ENCODE measurements at places on chromosomes 4 and X.

DNA sequence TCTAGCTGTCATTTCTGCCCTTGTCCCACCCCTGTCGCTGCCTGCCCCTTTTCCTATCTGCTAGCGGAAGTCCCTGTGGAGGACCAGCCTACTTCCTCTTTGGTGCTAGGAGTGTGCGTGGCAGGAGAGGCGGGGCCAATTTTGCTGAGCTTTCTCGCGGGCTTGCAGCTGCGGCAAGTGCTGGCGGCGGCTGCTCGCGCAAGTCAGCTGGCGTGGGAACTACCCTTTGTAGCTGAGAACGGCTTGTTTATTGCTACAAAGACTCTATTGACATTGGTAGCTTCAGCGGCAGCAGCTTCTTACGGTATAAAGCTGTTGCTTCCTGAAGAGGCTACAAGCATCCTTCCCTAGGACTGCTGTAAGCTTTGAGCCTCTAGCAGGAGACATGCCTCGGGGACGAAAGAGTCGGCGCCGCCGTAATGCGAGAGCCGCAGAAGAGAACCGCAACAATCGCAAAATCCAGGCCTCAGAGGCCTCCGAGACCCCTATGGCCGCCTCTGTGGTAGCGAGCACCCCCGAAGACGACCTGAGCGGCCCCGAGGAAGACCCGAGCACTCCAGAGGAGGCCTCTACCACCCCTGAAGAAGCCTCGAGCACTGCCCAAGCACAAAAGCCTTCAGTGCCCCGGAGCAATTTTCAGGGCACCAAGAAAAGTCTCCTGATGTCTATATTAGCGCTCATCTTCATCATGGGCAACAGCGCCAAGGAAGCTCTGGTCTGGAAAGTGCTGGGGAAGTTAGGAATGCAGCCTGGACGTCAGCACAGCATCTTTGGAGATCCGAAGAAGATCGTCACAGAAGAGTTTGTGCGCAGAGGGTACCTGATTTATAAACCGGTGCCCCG is at the start of gene MAGEH1:
MAGEH1 (plus strand) TSS at position 138 of the 843 bp plus-strand sequence; CDS start at position 386, 248 bp downstream.
- DNase-seq, result peak; percentile 72

- peak; percentile 65 for DNase-seq
Measured at GRCh38 chrX:24117258-24117657, 32.3 kb upstream of the ZFX start.

DNA sequence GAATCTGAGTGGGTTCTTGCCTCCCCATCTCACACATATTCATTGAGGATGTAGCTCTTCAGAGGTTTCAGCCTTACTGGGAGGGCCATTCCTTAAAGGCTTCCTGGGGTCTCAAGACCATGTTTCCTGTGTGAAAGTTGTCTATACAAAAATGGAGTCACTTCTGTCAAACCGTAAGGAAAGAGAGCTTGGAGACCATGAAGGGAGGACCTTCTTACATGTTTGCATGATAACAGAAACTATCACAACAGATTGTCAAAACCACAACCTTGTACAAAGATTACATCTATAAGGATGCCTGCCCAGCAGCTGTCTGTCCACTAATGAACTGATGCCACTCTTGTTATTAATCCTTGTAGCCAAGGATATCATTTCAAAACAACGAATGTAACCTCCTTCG is 139.3 kb downstream of the PDE5A start:
- DNase-seq, result no peak

DNA sequence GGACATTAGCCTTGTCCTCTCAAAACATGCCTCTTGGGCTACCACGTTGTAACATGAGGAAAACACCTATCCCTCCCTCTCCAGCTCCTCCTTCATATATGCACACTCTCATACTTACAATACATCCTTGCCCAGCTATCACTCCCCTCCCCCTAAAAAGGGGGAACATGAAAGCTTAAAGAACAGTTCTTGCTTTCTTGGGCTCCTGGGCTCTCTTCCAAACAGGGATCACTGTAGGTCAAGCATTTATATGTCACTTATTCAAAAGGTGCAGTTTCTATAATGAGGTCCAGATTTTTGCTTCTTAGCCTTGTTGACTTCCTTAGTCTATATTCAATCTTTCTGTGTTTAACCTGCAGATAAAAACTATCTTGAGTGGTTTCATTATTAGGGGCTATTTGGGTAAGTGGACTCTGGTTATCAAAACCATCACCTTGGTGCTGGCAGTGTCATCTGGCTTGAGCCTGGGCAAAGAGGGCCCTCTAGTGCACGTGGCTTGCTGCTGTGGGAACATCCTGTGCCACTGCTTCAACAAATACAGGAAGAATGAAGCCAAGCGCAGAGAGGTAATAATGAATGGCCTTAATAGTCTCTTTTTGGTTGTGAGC is 119.4 kb downstream of the AKAP4 start:
- peak; percentile 9 for DNase-seq

DNA sequence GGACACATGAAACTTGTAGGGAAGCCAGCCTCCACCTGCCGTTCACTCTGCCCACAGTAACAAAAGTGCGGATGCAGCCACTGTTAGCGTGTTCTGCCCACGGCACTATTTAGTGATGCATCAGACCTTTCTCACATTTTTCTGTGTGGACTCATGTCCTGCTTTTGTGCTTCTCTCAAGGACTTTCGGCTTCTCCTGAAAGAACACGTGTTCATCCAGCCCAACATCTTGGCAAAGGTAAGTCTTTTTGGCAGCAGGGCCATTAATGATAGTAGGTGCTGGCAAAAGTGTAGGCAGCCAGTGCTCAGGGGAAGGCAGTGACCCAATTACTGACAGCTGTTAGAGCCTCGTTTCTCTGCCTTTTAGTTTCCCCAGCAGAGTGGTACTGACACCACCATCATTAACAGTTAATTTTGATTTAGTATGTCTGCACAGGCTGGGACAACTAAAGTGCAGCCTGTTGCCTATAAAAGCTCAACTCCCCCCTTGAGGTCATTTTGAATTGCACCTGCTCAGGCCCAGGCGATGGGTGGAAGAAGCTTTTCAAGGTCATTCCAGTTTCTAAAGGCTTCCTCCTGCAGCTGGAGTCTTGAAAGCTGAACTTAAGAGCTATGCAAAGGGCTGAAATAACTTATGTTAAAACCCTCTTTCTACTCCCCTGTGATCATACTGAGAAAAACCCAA is 54.5 kb upstream of the HPSE start:
- DNase-seq, result no peak

- peak; percentile 86 for DNase-seq
Measured at GRCh38 chr4:113539408-113539807, 222.1 kb downstream of the CAMK2D start.

DNA sequence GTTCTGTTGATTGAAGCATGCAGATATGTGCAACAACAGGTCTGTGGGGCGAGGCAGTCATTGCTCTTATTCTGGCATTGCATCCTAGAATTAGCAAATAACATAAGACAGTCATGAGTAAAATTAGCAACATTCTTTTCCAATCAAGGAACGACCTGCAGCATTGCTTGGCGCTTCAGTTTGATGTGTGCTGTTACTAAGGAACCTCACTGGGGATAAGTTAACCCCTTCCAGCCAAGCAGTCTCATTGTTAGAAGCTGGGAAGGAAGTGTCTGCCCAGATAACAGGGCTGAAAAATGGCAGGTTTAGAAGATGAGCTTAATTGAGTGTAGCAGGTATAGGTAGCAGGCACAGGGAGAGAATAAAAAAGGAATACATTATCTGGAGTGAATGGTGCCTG is 55.4 kb downstream of the RBM46 start:
- no peak for DNase-seq

GRCh38 chr4:177281351-177281909 is 28.2 kb upstream of the NEIL3 start:
- DNase-seq, result no peak

DNA sequence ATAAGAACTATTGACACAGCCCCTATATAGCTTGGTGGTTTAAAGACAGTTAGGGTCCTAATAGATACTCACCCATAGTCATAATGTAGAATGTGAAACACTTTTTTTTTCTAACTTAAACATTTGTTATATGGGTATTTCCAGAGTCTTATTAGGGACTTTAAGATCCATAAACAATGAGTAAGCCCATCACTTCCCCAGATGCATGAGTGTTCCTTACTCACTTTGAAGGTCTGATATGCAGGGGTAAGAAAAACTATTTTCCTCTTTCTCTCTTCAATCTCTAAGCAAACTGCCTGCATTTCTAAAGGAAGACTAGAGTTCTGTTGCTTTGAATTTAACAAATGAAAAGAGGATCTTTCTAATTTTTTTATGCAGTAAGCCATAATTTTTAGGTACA is 443.6 kb upstream of the PITX2 start:
- peak; percentile 81 for DNase-seq

DNA sequence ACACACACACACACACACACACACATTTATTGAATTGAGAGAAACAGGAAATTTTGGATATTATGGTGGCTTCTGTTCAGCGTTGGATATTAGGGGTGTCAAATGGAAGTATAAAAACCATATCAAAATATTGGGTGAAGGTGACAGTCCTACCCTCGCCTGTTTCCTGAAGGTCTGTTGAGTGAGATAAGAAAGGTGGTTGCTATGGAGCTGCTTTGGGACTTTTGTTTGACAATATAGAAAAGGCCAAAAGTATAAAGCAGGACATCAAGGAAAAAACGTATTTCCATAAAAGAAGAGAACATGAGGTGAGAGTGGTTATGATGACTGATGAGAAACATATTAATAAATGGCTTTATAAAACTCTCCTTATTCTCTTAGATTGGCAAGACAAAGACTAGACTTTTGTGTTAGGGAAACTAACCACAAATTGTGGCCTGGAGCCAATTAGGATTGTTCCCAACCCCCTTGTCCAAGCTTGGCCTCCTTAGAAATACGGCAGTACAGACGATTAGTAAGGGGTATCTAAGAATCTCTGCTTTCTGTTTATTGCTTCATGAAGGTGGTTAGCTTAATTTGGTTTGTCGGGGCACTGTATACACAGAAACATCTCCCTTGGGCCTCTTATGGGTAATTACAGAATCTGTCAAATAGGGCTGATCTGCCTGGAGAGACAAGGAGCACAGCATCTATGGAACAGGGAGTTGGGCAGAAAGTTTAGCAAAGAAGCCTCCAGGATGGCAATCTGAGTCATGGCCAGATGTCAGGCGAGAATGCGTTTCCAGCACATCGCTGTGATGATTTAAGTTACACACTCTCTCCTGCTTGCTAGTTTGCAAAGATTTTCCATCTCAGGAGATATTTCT is 198.0 kb downstream of the CBR4 start:
- DNase-seq, result peak; percentile 59

GRCh38 chrX:85107407-85107806 is 103.7 kb downstream of the APOOL start:
- DNase-seq, result no peak

- DNase-seq, result peak; percentile 5
Measured at GRCh38 chr4:104451573-104451972, 43.1 kb downstream of the CXXC4 start.

- no peak for DNase-seq
Measured at GRCh38 chr4:136390824-136391223, 1141.5 kb downstream of the PCDH18 start.

- no peak for DNase-seq
Measured at GRCh38 chr4:168197926-168198325, 105.6 kb downstream of the ANXA10 start.

DNA sequence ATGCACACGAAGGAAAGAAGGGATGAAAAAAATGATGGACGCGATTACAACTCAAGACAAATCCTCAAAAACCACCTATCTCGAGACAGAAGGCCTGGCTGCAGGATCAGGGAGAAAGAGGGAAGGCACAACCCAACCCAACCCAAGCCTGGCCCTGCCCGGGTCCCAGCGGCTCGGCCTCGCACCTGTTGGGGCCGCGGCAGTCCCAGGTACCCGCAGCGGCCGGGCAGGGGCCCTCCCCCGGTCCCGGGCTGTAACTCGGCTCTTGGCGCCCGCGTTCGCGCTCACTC is 464 bp downstream of the RASGEF1B start:
- no peak for DNase-seq

DNA sequence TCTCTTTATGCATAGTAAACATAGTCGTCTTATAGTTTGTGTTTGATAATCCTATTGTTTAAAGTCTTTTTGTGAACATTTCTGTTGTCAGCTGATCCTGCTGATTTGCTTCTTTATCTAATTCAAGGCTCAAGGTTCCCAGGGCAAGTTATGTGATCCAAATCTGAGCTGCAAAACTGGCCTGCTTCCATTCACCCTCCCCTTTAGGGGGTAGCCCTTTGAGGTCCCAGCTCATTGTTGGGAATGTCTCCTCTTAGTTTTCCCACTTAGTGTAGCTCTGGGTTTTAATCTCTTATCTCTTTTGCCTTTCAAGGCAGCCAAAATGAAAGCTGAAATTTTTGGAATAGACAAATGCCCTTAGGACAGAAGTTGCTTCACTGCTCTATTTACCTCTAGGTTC is 40.2 kb upstream of the MAGED1 start:
- no peak for DNase-seq

GRCh38 chr4:79083406-79084010 is 144.3 kb upstream of the PAQR3 start:
- no peak for DNase-seq

- no peak for DNase-seq
Measured at GRCh38 chrX:118588715-118589114, 93.1 kb downstream of the DOCK11 start.

GRCh38 chr4:56118845-56119244 is 170.1 kb downstream of the CEP135 start:
- no peak for DNase-seq

GRCh38 chrX:2548711-2549423 is 48.1 kb upstream of the DHRSX start:
- no peak for DNase-seq

DNA sequence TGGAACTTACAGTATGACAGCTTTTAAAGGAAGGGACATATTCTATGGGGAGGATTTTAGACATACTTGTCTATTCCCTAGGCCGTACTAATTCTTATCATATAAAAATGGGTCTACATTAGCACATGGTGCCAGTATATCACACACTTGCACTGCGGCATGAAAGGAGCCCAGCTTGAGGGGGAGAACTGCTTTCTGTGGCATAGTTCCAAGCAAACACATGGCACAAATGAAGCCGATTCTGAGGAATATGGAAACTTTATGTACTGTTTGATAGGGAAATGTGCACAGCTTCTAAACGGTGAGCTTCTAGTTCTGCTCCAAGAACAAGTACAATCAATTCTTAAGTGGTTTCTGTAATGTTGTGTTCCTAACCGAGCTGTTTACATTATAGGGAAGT is 675.6 kb upstream of the FTHL17 start:
- DNase-seq, result no peak

DNA sequence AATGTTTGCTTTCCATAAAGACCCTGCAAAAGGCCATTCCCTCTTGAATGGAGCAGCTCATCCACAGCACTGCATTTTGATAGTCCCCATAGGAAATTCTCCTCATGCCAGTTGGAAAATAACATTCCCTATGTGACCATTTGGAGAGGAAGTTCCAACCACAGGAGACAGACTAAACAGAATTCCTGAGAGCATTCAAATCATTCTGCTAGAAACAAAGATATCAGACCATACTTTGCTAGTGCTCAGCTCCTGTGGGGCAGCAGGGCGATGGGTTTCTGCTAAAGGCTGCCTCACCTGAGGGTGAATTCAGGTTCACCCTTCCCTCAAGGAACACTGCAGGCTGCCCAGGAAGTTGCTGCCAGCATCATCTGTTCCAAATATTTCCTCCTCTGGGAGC is 58.8 kb downstream of the LNX1 start:
- no peak for DNase-seq

- DNase-seq, result no peak
Measured at GRCh38 chrX:139052461-139052860, 340.9 kb upstream of the FGF13 start.
